ENCODE measurements at places on chromosomes 5 and 9.

DNA sequence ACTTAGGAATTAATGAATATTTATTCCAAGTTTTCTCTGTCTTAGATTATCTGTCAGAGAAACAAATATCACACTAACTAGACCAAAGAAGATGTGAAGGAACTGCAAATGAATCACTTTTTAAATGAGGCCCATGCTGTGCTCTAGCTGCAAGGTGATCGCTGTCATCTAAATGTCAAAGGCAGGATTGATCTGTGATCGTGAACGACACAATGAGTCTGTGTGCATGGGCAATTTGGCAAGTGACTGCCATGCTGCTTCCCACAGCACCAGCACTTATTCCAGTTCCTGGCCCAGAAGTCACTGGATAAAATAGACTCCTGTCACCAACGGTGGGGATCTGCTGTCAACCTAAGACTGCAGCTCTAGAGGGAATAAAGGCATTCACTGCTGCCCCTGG lies 141.2 kb downstream of the TRIM36 start:
- DNase-seq: no peak

GRCh38 chr9:129996161-129996830 lies 46.7 kb downstream of the FNBP1 start:
- no peak for DNase-seq

DNA sequence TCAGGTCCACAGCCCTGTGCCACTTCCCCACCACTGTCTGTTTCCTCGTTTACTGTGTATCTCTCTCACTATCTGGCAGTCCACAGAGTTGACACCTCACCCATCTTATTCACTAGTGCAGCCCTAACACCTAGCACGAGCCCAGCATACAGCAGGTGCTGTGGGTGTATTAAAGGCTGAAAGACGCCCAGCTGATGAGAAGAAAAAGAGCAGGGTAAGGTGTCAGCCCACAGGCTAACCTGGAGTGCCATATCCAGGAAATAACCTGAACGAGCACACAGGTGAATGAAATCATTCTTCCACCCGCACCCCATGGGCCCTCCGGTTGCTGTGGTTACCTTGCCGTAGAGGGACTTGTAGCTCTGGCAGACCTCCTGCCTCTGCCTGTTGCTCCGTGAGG lies 18.6 kb downstream of the ANXA6 start:
- peak; percentile 47 for DNase-seq

GRCh38 chr5:74409166-74409706 lies 231.3 kb downstream of the ENC1 start:
- no peak for DNase-seq

GRCh38 chr5:38723426-38723825 lies 122.4 kb upstream of the OSMR start:
- no peak for DNase-seq

DNA sequence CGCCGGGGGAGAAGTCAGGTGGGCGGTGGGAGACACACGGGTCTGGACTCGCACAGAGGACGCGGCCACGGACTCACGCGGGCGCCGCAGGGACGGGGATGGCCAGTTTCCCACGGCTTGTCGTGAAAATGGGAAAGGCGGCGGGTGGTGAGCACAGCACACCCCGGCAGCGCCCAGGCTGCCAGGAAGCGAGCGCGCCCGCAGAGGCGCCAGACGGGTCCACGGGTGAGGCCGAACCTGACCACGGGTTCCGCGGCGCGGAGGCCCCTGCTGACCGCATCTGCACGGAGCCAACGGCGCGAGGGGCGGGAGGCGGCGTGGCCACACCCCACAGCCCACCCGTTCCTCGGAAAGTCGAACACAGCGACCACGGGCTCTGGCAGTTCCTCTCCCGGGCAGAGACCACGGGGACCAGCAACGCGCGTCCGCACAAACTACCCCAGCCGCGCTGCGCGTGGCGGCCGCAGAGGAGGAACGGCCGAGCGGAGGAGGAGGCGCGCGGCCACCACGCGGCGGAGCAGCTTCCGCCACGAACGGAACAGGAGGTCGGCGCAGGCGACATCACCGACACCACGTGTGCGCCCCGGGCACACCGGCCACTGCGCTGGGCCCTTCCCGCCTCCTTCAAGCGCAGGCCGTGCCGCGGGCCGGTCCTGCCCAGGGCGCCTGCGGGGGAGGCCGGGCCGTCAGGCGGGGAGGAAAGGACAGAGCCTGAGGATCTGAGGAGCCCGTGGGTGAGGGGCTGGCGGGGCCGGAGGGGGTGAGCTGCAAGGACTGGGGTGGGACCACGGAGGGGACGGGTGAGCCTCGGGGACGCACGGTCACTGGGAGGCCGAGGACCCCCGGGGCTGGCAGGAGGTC lies 5.6 kb downstream of the EXD3 start:
- no peak for DNase-seq

- no peak for DNase-seq
Measured at GRCh38 chr5:73292816-73293459, 119.9 kb downstream of the TMEM174 start.

DNA sequence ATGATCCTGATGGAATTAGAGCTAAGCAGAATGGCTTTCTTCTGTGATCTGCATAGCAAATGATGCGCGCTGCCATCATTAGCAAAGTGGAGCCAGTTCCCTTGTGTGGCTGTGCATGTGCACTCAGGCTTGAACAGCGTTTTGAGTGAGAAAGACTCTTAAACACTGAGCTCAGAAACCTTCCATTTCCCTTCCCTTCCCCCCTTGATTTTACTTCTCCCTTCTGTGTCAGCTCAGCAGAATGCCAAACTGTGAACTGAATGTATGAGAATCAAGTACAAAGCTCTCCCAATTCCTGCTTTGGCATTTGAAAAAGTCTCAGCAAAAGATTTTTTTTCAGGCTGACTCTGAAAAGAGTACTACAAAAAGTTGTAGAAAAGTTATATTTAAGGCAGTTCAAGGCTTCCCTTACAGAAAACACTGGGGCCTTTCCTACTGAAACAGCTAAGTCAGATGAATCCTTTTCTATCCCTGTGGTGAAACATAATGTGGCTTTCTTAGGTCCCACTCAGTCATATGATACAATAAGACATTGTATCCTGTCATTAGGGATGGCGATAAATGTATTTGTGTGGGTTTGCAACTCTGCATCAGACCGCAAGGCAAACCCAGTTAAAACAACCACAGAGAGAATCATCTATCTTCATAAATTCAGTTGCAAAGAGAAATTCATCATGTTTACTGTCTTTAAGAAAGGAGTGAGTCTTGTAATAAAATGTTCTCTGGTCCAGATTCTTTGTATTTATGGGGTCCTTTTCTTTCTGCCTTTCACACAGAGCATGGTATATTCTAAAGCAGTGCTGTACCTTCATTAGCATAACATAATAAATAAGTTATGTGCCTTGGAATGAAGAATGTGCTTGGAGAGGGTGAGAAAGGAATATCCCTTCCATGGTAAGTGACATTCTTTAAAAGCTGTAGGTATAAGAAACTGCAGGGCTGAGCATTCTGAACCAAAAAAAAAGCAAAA lies 222.6 kb downstream of the CAAP1 start:
- DNase-seq: no peak

GRCh38 chr9:35520364-35520710 lies 30.4 kb downstream of the RUSC2 start:
- no peak for DNase-seq

- no peak for DNase-seq
Measured at GRCh38 chr5:669842-670395, 23.2 kb downstream of the TPPP start.

DNA sequence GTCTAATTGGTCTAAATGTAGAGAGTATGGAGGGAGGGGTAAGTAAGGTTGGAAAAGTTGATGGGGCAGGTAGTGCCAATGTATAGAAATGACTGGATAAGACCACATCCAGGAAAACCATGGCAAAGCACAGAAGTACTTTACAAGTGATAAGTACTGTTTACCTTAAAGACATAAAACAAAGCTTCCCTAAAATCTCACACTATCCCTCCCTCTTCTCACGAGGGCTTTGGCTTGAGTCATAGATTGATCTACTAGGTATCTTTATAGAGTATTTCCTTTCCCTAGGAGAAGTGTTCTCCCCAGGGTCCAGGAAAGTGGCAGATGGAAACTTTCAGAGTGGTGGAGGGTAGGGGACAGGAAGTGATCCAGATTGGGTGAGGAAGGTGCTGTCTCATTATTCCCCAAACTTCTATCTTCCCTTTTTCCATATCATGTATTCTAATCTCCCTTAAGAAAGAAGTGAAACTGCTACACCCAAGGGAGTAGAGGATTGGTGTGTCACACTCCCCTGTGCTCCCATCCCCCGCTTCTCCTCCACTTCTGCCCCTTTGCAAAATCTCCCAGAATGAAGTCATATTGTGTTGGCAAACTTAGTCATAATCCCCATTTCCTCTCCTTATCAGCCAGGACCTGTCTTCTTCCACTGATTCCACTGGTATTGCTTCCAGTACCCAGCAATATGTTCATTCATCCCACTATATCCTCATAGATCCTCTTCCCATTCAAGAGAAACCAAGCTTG lies 14.6 kb downstream of the IL33 start:
- DNase-seq: no peak

DNA sequence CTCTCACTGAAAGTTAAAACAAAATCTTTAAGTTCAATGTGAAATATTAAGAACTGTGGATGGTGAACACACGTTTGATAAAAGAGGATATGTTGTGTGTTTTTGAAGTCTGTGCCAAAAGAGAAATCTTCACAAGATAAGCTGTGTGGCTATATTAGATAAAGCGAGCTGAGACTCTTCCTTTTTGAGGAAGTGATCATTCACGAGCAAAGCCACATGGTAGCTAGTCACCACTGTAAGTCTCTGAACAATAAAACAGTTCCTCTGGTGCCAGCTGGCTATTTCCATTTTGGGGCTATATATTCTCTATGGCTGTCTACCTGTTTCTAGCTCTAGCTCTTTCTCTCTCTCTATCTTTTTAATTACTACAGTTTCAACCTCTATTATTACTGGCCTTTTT lies 1849.2 kb upstream of the C9orf72 start:
- DNase-seq: no peak

DNA sequence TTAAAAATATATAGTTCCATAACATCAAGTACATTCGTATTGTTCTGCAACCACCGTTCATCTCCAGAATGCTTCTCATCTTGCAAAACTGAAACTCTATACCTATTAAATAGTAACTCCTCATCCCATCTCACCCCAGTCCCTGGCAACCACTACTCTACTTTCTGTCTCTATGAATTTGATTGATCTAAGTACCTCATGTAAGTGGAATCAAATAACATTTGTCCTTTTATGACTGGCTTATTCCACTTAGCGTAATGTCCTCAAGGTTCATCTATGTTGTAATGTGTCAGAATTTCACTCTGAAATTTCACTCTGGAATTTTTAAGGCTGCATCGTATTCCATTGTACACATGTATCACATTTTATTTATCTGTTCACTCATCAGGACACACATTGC lies 132.1 kb upstream of the RUSC2 start:
- no peak for DNase-seq

- DNase-seq: peak; percentile 91
Measured at GRCh38 chr9:95494416-95495371, 22.1 kb downstream of the PTCH1 start.

DNA sequence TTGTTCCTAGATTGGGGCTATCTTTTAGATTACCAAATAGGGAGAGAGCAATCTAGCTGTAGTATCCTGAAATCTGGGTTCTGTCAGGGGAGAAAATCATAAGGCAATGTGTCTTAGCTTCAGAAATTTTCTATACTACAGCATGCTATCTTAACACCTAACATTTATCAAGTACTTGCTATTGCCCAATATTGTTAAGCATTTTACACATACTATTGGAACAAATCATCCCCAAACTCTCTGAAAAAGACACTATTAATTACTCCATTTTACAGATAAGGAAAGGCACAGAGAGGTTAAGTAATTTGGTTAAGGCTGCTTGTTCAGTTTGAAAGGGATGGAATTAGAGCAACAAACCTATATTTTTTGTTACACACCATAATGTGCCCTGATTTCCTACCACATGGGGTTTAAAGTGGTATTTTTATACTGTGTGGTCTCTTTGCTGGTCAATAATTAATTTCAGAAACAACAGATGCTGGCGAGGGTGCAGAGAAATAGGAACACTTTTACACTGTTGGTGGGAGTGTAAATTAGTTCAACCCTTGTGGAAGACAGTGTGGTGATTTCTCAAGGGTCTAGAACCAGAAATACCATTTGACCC lies 57.2 kb upstream of the RIC1 start:
- DNase-seq: no peak

DNA sequence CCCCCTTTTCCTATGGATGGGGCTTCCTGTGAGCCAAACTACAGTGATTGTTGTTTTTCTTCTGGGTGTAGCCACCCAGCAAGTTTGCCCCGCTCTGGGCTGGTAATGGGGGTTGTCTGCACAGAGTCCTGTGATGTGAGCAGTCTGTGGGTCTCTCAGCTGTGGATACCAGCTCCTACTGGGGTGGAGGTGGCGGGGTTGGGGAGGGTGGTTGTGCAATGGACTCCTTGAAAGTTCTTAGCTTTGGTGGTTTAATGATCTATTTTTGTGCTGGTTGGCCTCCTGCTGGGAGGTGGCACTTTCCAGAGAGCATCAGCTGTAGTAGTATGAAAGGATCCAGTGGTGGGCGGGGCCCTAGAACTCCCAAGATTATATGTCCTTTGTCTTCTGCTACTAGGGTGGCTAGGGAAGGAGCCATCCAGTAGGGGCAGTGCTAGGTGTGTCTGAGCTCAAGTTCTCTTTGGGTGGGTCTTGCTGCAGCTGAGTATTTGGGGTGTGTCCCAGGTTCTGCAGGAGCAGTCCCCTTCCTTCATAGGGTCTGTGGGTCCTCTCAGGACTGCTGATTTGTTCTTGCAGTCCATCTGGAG lies 275.6 kb upstream of the PAPPA start:
- DNase-seq: no peak

DNA sequence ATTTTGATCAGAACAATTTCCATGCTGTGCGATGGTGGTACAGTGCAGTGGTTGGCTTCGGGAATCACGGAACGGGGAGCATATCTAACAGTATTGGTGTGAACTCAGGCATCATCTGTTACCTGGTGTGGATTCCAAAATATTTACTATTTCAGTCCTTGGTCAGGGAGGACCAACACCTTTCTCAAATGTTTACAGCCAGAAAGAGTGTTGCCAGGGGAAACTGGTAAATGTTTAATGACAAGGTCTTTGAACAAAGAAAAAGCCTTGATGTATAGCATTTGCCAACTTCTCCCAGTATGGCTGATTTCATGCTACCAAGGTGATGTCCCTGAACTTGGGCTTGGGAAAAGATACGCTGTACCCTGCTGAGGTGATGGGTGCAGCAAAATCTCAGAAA lies 145.6 kb upstream of the POC5 start:
- no peak for DNase-seq

GRCh38 chr5:5751498-5751897 lies 329.0 kb downstream of the ICE1 start:
- no peak for DNase-seq

DNA sequence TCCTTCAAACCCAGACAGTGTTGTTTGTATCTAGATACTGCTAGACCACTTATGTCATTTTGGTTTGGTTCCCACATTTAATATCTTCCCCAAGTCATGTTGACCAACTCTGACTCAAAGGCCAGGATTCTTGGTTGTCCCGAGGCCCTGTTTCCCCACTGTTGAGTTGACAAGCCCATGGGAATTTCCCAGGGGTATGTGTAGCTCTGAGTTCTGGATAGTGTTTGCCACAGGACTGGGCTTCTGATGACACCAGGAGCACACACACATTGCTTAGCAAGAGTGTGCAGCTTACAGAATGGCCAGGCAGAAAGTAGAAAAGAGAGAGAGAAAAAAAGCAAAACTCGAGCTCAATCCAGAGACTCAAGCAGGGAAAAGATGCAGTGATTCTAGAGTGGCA lies 214.4 kb downstream of the NXNL2 start:
- no peak for DNase-seq

GRCh38 chr9:32180597-32180996 lies 203.8 kb upstream of the ACO1 start:
- no peak for DNase-seq
